ENCODE measurements at places on chromosomes 7 and 10.

DNA sequence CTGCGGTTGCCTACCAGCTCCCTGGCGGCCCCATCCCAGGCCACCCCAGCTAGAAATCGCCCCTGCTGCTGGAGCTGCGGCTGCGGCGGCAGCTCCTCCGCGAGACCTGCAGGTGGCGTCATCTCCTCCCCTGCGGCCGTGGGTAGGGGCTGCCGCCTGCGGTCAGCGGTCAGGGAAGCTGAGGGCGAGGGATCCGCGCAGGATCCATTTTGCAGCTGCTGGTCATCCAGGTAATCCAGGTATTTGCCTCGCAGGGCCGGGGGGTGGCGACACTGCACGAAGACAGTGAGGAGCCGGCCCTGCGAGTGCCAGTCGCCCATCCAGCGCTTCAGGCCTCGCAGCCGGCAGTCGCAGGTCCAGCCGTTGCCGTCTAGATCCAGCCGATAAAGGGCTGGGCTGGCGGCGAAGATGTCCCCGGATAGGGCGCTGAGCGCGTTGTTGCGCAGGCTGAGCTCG lies 1.5 kb downstream of the TRIL start:
- DNase-seq, result no peak

DNA sequence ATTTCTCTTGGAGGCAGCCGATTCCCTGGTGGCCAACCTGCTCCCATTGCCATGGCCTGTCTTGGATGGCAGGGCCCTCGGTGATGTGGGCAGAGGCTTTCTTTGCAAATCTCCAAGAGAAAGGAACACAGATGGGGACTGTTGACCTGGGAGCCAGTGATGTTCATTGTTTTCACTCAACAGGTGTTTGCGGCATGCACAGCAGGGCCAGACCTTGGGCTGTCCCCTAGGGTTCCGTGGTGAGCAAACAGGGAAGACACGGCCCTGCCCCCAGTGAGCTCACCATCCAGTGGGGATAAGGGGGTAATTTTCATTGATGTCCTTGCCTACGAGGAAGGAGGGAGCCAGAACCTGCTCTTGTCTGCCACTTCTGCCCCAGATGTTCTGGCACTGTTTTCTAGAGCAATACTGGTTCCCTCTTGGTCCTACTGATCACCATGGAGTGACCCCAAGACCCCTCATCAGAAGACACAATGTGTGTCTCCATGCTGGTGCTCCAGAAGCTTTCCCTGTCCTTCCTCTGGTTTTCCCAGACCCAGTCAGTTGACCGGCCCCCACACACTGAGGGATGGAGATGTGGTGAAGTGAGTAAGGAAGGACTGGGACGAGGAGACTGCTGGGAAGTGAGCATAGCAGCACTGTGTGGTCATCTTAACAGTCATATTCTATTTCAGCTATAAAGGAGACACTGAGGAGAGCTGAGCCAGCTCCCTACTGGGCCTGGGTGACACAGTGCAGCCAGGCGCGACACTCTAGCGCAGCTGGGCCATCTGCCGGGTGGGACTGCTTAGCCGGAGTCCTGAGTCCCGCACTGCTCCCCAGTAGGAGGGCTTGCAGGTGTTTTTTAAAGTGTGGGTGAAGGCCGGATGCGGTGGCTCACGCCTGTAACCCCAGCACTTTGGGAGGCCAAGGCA lies 20.4 kb upstream of the FIGNL1 start:
- DNase-seq, result no peak

- no peak for DNase-seq
Measured at GRCh38 chr7:113649556-113649955, 269.3 kb downstream of the PPP1R3A start.

DNA sequence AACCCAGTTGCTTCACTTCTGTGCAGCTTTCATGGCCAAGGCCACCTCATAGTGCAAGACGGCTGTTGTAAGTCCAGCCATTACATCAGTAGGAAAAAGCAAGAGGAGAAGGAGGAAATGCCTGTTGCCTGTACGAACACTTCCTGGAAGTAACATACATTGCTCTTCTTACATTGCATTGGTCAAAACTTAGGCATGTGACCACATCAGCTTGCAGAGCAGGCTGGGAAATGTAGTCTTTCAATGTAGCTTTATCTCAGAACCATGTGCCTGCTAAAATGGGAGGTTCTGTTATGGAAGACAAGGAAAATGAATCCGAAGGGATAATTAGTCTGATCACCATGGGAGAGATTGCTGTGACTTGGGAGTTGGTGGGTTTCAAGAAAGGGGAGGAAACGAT lies 4.3 kb downstream of the SLC29A3 start:
- DNase-seq, result no peak

Data from activated CD4-positive, alpha-beta T cell treated with anti-CD3 and anti-CD28 coated beads, Interleukin-2, amount 50 U/mL, for 1 hour (primary cell).